PC-3 (cell line): ENCODE measurements at places on chromosomes 4 and X. TPM values are rescaled to one million over a fixed set of nuclear protein-coding genes. Genes with fewer than 3 reads are reported as not detected.

DNA sequence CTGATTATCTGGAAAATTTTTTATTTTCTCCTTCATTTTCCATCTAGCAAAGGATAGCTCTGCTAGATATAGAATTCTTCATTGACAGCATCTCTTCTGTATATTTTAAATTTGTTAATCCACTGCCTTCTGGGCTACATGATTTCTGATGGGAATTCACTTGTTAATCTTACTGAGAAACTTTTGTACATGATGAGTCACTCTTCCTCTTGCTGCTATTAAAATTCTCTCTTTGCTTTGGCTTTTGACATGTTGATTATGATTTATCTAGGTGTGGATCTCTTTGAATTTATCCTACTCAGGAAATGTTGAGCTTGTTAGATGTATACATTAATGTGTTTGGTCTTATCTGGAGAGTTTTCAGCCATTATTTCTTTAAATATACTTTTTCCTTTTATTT is 27.5 kb downstream of the OR13H1 start:
- H3K27me3 ChIP-seq: no peaks in the 10 kb centered on the region
- H3K4me3 ChIP-seq: no peak overlapping the region
- H3K27ac ChIP-seq: peak overlapping the region; percentile 12; the same call in 1 of the 2 replicates
- H3K4me1 ChIP-seq: peaks cover 21% of the 10 kb centered on the region
- peak; percentile 43 for DNase-seq
- H3K36me3 ChIP-seq: no peaks in the 10 kb centered on the region

The POF1B gene
- total RNA-seq: not detected in 2 replicates

- H3K4me3 ChIP-seq: no peak overlapping the region
- peaks cover 5% of the 10 kb centered on the region; the same call in 1 of the 2 replicates for H3K4me1 ChIP-seq
- DNase-seq: no peak
- no peak overlapping the region for H3K27ac ChIP-seq
Measured at GRCh38 chr4:8575457-8575856, 4.7 kb upstream of the GPR78 start.

GRCh38 chrX:21487832-21488231 is 113.6 kb downstream of the CNKSR2 start:
- peaks cover 22% of the 10 kb centered on the region for H3K4me1 ChIP-seq
- DNase-seq: peak; percentile 78
- H3K27me3 ChIP-seq: no peaks in the 10 kb centered on the region
- no peak overlapping the region for H3K27ac ChIP-seq
- H3K4me3 ChIP-seq: no peak overlapping the region

GRCh38 chr4:168693750-168694490 is 197.1 kb downstream of the PALLD start:
- peak; percentile 57 for DNase-seq
- H3K27me3 ChIP-seq: no peaks in the 10 kb centered on the region
- peak overlapping the region; percentile 33 for H3K27ac ChIP-seq
- H3K4me1 ChIP-seq: peaks cover 28% of the 10 kb centered on the region
- no peak overlapping the region; the same call in 1 of the 2 replicates for H3K4me3 ChIP-seq

The PCYT1B gene
- not detected in 2 replicates for total RNA-seq

- no peak overlapping the region for H3K27ac ChIP-seq
- no peaks in the 10 kb centered on the region for H3K27me3 ChIP-seq
- no peak for DNase-seq
- no peak overlapping the region for H3K4me3 ChIP-seq
- no peaks in the 10 kb centered on the region for H3K36me3 ChIP-seq
Measured at GRCh38 chrX:149987613-149988012, 49.3 kb upstream of the EOLA2 start.

DNA sequence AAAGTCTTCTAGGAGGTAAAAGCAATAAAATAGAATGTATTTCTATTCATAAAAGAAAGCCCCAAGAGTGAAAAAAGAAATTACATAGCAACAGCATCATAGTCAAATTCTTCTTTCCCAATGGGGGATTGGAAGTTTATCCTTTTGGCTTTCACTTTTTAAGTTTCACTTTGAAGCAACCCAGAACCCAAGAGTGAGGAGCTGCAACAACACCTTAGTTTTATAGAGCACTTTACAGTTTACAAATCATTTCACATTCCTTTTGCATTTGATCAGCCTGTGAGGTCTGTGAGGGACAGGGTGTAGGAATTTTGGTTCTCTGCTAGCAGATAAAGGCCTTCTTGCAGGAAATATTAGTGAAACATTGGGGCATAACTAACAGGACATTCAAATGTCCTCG is 112.0 kb upstream of the NDP start:
- H3K4me3 ChIP-seq: no peak overlapping the region
- H3K27ac ChIP-seq: no peak overlapping the region
- peak; percentile 47 for DNase-seq
- H3K4me1 ChIP-seq: peaks cover 5% of the 10 kb centered on the region; the same call in 1 of the 2 replicates
- no peaks in the 10 kb centered on the region for H3K27me3 ChIP-seq
- H3K36me3 ChIP-seq: no peaks in the 10 kb centered on the region

The KIF4A gene
- total RNA-seq: 35.8 and 43.5 TPM in 2 replicates

GRCh38 chr4:42234817-42235216 is 82.4 kb upstream of the BEND4 start:
- no peak overlapping the region for H3K4me3 ChIP-seq
- H3K27ac ChIP-seq: no peak overlapping the region
- H3K36me3 ChIP-seq: no peaks in the 10 kb centered on the region
- no peak for DNase-seq
- no peaks in the 10 kb centered on the region for H3K27me3 ChIP-seq

GRCh38 chr4:185840201-185840600 is 28.2 kb upstream of the SORBS2 start:
- DNase-seq: no peak
- H3K4me3 ChIP-seq: no peak overlapping the region
- no peaks in the 10 kb centered on the region for H3K36me3 ChIP-seq
- H3K4me1 ChIP-seq: peaks cover 23% of the 10 kb centered on the region

- H3K36me3 ChIP-seq: no peaks in the 10 kb centered on the region
- DNase-seq: no peak
- H3K27ac ChIP-seq: no peak overlapping the region
- H3K4me1 ChIP-seq: no peaks in the 10 kb centered on the region
Measured at GRCh38 chr4:80876810-80877209, 153.7 kb upstream of the BMP3 start.

DNA sequence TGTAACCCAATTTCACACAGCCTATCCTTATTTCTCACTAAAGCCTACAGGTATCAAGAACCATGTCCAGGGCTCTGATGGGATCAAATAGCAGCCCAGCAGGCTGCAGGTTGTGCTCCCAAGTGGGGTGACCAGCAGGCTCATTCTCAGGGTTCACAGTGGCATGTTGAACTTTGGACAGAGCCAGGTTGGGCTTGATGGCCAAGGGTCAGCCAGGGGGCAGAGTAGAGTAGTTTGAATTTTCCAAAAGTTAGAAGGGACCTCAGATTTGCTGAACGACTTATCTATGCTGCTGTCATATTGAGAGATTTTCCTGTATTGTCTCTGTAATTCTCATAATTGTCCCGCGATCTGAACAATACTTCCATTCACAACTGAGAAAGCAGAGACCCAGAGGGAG is 310.8 kb upstream of the BOD1L1 start:
- no peak overlapping the region for H3K4me3 ChIP-seq
- no peaks in the 10 kb centered on the region for H3K27me3 ChIP-seq
- H3K4me1 ChIP-seq: no peaks in the 10 kb centered on the region
- no peak overlapping the region for H3K27ac ChIP-seq

GRCh38 chr4:155722816-155723499 is 35.9 kb upstream of the GUCY1B1 start:
- DNase-seq: peak; percentile 35
- no peaks in the 10 kb centered on the region for H3K27me3 ChIP-seq
- no peaks in the 10 kb centered on the region for H3K36me3 ChIP-seq

The GC gene
- total RNA-seq: not detected in 2 replicates

- peaks cover 26% of the 10 kb centered on the region for H3K4me1 ChIP-seq
- no peak for DNase-seq
- no peak overlapping the region for H3K27ac ChIP-seq
- H3K4me3 ChIP-seq: no peak overlapping the region
- H3K27me3 ChIP-seq: no peaks in the 10 kb centered on the region
Measured at GRCh38 chr4:183639291-183639690, 19.7 kb downstream of the RWDD4 start.

The SMIM31 gene
- total RNA-seq: not detected in 2 replicates

The RAB33A gene
- total RNA-seq: not detected in 2 replicates

DNA sequence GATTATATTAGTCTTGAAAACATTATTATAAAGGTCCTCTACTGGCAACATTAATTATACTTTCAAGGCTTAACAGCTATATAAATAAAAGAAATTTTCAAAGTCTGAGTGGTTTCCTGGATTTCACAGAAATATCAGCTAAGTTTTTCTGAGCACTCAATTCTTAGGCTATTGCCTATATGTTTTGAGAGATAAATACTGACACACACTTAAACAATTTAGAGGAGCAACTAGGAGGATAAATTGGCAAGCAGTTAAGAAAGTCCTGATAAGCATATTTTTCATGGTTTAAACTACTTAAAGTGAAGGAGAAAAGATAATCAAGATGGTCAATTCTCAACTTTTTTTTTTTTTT is 2.7 kb upstream of the MGARP start:
- no peaks in the 10 kb centered on the region for H3K36me3 ChIP-seq
- no peaks in the 10 kb centered on the region for H3K4me1 ChIP-seq
- no peak for DNase-seq

DNA sequence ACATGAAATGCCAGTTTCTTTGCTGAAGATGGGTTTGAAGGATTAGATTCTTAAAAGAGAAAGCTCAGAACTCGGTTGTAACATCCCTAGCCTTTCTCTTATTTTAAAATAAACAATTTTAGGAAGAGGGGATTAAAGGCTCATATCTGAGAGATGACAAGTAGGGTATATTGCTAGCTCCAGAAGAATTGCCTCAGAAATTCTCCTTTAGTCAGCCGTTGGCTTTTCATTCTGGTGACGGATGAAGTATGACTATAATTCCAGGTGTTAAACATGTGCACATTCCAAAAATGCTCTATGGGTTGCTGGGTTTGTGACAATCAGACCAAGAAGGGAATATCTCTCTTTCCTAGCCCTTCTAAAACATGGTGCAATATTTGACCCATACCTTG is 17.8 kb downstream of the DKK2 start:
- no peaks in the 10 kb centered on the region for H3K36me3 ChIP-seq
- no peak for DNase-seq
- no peaks in the 10 kb centered on the region for H3K4me1 ChIP-seq
- H3K27me3 ChIP-seq: no peaks in the 10 kb centered on the region; the same call in 1 of the 2 replicates
- H3K4me3 ChIP-seq: no peak overlapping the region
- H3K27ac ChIP-seq: no peak overlapping the region

The XAGE1B gene
- total RNA-seq: not detected in 2 replicates

The FATE1 gene
- not detected in 2 replicates for total RNA-seq

The GPR34 gene
- total RNA-seq: not detected in 2 replicates

DNA sequence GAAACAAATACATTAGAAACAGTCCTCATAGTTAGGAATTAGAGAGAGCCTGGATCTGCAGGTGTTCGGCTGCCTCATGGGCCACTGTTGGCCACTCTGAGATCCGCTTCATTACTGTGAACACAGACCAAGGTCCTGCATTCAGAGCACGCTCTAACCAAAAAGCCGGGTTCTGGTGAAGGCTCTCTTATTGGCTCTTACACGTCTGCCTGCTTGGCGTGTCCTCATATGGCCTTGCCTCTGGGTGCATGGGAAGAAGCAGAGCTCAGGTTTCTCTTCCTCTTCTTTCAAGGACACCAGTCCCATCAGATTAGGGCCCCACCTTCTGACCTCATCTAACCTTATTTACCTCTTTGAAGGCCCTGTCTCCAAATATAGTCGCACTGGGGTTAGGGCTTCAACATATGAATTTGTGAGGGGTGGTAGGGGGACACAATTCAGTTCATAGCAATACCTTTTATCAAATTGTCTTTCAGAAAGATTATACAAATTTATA is 37.1 kb upstream of the ELF2 start:
- H3K27me3 ChIP-seq: no peaks in the 10 kb centered on the region
- H3K36me3 ChIP-seq: no peaks in the 10 kb centered on the region
- H3K4me3 ChIP-seq: no peak overlapping the region
- no peak overlapping the region for H3K27ac ChIP-seq
- no peak for DNase-seq

The GYPE gene
- not detected in 2 replicates for total RNA-seq

- peaks cover 15% of the 10 kb centered on the region for H3K4me1 ChIP-seq
- H3K36me3 ChIP-seq: no peaks in the 10 kb centered on the region
- no peaks in the 10 kb centered on the region for H3K27me3 ChIP-seq
- H3K4me3 ChIP-seq: no peak overlapping the region
Measured at GRCh38 chr4:85833302-85833701, 358.4 kb downstream of the ARHGAP24 start.

The DGKK gene
- not detected in 2 replicates for total RNA-seq

The OPRPN gene
- total RNA-seq: not detected in 2 replicates

DNA sequence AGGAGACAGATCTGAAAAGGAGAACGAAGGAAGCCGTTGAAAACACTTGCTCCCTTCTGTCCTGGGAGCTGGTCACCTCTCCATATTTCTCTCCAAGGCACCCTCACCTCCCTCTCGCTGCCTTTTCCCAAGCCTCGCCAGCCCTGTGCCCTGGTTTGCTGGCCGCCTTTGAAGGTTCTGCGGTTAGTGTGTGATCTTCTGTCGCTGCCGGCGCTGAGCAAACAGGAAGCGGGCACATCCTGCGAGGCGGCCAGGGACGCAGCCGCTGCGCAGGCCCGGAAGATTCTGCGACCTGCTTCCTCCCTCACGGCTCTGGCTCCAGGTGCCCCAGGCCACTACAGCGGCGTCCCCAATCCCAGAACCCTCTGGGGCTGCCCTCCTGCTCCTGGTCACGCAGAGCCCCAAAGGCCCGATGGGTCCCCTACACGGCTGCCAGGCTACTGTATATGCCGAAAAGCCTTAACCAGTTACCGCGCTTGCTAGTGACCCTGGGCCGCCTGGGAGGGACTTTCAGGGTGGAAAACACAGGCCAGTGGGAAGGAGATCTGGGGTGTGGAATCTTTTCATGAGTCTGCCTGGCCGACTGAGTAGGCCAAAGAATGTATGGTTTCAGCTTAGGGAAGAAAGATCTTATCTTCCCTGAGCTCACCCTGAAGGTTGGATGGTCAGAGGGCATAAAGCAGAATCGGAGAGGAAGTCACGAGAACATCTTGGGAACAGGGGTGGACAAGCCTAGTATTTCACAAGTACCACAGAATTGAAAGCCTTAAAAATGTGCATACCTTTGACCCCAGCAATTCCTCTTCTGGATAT is 2.3 kb upstream of the SASH3 start:
- no peaks in the 10 kb centered on the region for H3K36me3 ChIP-seq
- H3K27ac ChIP-seq: no peak overlapping the region

GRCh38 chr4:98706200-98706813 is 47.9 kb upstream of the TSPAN5 start:
- no peak overlapping the region for H3K27ac ChIP-seq
- H3K4me1 ChIP-seq: no peaks in the 10 kb centered on the region
- no peak for DNase-seq
- H3K4me3 ChIP-seq: no peak overlapping the region
- H3K36me3 ChIP-seq: no peaks in the 10 kb centered on the region

- no peak overlapping the region for H3K27ac ChIP-seq
- DNase-seq: no peak
- H3K27me3 ChIP-seq: no peaks in the 10 kb centered on the region
- H3K4me3 ChIP-seq: no peak overlapping the region
- no peaks in the 10 kb centered on the region for H3K36me3 ChIP-seq
Measured at GRCh38 chrX:74371425-74372222, 49.7 kb upstream of the SLC16A2 start.
